ENCODE measurements at places on chromosomes 16 and 17.

- DNase-seq = peak; percentile 70
Observed at GRCh38 chr17:1186923-1187771, 7.4 kb upstream of the ABR start.

DNA sequence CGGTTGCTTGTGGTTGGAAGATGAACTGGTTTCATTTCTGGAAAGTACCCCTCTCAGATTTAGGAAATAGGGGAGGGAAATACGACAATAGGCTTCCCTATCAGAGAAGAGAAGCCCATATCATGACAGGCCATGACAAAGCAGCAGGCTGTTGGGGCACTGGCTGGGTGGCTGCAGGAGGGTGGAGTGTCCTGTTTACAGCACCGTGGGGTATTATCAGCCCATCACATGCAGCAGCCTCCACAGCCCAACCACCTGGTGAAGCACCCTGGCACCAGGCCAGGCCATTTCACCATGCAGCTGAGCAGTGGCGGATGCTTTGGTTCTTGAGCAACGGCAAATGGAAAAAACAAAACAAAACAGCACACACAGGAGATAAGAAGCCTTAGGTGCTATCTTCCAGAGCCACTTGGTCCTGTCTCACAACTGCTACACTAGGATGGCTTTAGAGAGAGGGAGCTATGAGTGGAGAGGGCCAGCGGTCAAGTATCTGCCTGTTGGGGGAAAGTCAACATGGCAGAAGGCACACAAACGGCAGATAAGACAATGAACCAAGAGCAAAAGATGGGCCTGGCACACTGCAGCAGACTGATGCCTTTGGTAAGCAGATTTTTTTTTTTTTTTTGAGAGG, 24.2 kb downstream of the FAM117A start:
- peak; percentile 98 for DNase-seq

DNA sequence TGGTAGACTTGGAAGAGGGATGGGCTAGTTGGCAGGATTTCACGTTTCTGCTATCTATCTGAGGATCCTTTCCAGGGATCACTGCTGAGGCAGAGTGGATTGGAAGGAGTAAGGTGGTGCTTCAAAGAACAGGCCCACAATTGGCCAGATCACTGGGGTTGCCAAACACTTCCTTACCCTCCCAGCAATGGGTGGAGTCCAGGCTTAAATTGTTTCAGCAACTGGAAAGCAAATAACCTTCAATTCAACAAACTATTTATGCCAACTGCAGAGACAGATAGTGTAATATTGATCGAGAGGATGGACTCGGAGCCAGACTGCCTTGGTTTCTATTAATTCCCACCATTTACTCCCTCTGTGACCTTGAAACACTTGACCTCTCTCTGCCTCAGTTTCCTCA, 2.1 kb downstream of the ARRB2 start:
- no peak for DNase-seq

DNA sequence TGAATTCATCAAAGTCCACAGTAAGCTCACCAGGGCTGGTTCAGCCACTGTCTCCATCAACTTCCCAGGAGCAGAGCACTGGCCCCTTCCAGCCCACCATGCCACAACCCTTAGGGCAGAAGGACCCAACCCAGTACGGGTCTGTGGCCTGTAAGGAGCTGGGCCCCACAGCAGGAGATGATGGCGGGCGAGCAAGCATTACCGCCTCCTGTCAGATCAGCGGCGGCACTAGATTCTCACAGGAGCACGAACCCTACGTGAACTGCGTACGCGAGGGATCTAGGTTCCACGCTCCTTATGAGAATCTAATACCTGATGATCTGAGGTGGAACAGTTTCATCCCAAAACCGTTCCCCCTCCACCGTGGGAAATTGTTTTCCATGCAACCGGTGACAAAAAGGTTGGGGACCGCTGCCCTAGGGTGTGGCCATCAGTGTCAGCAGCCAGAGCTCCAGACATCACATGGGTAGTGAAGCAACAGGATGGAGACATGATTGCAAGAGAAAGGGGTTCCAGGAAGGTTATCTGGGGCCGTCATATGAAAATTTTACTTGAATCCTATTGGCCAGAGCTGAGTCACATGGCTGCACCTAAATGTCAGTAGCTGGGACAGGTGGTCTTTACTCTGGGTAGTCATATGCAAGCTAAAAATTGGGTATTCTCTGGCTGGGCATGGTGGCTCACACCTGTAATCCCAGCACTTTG, 12.4 kb upstream of the SLC25A19 start:
- DNase-seq = no peak

GRCh38 chr17:4543557-4544026, 11.6 kb downstream of the MYBBP1A start:
- DNase-seq = no peak

- DNase-seq = no peak
Observed at GRCh38 chr17:60481604-60482003, 44.4 kb downstream of the APPBP2 start.

DNA sequence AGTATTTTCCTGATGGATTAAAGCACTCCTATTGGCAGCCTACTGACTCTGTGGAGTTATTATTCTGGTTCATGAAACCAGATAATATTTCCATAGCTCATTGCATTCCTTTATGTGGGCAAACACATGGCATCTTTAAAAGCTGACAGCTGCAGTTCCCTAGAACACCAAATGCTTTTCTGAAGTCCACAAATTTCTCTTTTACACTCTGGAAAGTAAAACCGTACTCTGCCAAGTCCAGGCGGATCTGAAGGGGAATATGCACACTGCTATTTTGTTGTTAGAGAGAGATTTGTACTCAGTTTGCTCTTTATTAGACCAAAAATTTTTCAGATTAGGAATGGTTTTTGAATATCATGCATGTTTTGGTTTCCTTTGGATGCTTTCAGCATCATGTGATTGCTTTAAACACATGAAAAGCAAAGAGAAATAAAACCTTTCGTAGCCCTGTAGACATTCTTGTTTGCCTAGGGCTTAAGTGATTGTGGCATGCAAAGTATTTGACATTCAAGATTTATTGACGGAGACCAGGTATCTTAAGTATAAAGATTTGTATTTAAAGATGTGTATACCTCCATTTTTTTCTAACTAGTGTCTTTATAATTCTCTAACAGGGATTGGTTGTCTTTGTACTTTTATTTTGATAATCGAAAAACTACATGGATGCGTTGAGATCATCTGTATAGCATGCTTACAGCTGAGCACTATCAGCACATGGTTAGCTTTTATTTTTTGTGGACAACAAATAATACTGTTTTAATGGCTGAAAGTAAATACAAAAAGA, 19.5 kb downstream of the SEC14L1 start:
- no peak for DNase-seq

DNA sequence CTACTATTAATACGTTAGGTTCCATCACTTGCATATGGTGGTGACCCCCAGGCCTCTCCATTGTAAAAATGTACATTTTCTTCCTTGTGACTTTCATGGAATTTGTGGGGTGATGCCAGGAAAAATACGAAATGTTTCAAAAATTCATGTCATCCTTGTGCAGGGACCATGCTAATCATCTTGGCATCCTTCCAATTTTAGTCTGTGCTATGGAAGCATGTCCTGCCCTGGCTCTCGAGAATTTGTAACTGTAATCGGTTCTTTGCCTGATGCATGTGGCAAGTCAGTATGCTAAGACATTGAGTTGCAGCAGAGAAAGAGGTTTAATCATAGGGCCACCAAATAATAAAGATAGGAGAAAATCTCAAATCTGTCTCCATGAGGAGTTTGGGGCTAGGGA, 14.3 kb upstream of the GINS3 start:
- DNase-seq = no peak

- DNase-seq = no peak
Observed at GRCh38 chr17:77508047-77508715, 367.4 kb downstream of the SEC14L1 start.

DNA sequence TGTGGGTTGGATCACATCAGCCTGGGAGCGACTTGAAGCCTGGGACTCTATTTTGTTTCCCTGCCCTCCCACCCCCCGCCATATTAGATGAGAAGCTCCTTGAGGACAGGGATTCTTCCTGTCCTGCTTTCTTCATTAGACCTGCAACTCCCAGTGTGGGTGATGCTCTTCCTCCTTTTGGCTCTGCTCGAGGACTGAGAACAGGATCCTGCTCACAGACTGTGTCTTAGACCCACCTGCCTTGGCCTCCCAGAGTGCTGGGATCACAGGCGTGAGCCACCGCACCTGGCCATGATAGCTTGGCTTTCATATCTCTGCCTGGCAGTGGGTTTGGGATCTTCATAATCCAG, 21.5 kb upstream of the TNS4 start:
- DNase-seq = no peak

- peak; percentile 79 for DNase-seq
Observed at GRCh38 chr17:68296217-68297191, 5.2 kb downstream of the ARSG start.

- DNase-seq = no peak
Observed at GRCh38 chr16:87815567-87815966, 49.8 kb upstream of the KLHDC4 start.

DNA sequence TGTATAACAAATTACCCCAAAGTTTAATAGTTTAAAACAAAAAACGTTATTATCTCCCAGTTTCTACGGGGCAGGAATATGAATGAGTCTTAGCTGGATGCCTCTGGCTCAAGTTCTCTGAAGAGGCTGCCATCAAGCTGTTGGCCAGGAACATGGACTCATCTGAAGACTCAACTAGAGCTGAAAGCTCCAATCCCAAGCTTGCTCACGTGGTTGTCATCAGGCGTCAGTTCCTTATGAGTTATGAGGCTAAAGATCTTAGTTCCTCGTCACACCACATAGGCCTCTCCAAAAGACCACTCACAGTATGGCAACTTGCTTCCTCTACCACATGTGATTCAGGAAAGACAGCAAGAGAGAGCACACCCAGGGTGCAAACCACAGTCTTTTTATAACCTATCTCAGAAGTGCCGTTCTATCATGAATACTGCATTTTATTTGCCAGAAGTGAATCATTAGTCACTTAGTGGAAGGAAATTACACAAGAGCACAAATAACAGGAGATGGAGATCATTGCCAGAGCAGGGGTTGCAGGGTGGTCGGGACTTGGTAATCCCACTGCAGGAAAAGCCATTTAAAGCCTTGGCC, 48.7 kb upstream of the NLK start:
- no peak for DNase-seq

DNA sequence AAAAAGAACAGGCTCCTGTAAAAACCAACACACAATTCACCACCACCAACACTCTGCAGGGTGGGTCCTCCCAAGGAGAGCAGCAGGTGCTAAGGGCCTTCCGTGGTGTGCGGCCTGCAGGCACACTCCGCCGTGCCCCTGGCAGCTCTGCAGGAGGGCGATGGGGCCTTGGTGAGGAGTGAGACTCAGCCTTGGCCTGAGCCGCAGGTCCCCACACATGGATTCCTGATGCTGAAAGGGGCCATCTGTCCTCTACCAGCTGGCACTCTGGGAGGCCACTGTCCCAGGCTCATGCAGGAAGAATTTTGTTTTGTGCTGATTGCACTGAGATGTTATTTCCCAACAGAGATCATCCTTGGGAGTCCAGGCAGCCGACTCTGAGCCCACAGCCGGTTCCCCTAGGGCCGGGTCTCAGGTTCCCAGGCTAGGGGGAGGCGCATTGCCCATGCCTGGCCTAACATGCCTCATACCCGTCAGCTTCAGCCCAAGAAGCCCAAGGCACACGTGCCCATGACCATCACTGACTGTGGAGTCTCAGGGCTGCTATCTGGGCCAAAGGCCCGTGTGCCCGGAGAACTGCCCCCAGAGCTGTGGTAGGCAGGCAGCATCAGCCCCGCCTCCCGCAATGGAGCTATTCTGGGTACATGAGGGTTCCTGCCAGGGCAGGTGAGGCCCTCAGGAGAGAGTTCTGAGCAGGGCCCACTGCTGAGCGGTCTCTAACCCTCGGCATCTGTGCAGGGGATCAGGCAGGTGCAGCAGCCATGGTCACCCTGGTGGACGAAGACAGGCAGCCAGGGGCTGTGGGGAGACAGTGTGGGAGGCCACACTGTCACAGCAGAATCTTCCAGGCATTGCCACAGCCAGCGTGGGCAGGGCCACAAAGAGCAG, 97.9 kb upstream of the ZNF469 start:
- DNase-seq = no peak

- no peak for DNase-seq
Observed at GRCh38 chr17:68384471-68384870, 72.8 kb downstream of the WIPI1 start.

- no peak for DNase-seq
Observed at GRCh38 chr17:34299956-34300577, 14.5 kb downstream of the CCL11 start.

GRCh38 chr16:85363881-85364280, 249.2 kb upstream of the GSE1 start:
- DNase-seq = no peak

DNA sequence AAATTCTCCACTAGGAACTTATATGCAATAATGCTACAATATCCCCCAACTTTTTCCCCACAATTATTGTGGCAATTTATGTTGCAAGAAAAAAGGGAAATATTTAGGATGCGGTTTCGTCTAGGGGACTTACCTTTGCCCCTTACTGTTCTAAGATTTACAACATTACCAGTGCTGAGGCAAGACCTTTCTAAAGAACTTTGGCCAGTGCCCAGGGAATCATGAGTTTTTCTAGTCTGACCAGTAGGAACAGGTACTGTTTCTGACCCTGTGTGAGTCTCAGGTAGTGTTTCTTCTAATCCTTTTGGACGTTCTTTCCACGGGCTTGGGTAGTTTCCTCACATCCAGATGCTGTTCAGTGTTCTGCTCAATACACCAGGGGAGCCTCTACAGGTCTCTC, 373.7 kb downstream of the HAPSTR1 start:
- DNase-seq = no peak

DNA sequence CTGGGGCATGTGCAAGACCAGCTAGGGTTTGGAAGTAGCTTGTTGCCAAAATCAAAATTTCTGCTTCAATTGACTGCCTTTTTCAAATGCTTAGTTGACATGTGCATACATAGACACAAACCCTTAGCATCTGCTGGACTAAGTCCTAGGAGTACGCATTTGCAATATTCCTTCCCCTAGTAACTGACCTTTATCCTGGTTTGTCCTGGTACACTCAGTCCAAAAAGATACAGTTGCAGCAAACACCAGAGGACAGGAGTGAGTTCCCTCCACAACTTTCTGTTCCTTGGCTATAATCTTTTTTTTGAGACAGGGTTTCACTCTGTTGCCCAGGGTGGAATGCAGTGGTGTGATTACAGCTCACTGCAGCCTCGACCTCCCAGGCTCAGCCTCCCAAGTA, 290.2 kb upstream of the ERCC4 start:
- DNase-seq = no peak

GRCh38 chr16:10685709-10686108, 9.0 kb downstream of the TEKT5 start:
- no peak for DNase-seq

DNA sequence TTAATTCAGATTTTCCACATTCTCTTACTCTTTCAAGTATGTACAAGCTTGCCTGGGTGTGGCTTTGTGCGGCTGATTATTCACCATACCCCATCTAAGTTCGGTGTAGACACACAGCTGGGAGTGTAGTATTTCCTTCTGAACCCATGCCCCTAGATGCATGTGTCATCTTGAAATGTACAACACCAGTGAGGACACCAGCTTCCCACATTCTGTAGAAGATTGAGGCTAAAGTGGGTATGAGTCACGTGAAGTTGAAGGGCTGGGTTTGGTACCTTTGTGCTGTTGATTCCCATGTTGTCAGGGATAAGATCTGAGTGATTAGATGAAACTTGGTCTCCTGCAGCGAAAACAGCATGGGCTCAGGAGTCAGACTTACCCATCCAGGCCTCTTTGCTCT, 14.6 kb upstream of the DHX8 start:
- no peak for DNase-seq

- DNase-seq = no peak
Observed at GRCh38 chr16:19688396-19689024, 29.5 kb downstream of the KNOP1 start.

GRCh38 chr16:16059160-16059559, 109.7 kb downstream of the ABCC1 start:
- no peak for DNase-seq

GRCh38 chr17:19311016-19311415, 51.5 kb downstream of the B9D1 start:
- DNase-seq = no peak

All from CD4-positive, alpha-beta T cell treated with Interleukin-6 at 100 ng/mL for 8 hours (primary cell).